ENCODE measurements at places on chromosomes 1 and 21.
A peak's percentile ranks its signal among the peaks of the same experiment; 100 is the strongest.

- peak; percentile 97 for DNase-seq
Observed at GRCh38 chr1:26771643-26772321, 16.0 kb upstream of the PIGV start.

DNA sequence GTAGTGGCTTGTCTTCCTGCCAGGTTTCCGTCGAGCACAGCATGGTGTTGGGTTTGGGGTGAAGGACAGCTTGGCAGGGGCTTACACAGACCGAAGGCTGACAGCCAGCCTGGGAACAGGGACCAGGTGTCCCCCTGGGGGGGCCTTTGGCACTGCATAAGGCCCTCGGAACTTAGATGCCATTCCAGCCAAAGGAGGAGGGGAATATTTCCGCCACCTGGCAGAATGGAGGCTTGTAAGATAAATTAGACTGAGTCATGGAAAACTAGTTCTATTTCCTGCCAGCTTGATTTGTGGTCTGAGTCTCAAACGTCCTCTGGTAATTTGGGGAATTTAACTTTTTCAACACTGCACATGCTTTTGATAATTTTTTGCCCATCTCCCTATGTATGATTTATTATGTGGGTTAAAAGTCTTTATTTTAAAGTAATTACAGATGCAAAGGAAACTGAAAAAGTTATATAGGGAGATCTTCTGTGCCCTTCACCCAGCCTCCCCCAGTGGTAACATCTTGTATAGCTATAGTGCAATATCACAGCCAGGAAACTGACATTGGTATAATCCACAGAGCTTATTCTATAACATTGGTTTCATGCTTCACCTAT is 11.5 kb upstream of the TMEM51 start:
- peak; percentile 28 for DNase-seq

GRCh38 chr1:25712299-25712970 is 87.6 kb upstream of the SELENON start:
- no peak for DNase-seq

GRCh38 chr1:232438476-232438875 is 191.5 kb downstream of the SIPA1L2 start:
- DNase-seq: no peak

GRCh38 chr1:160859166-160859565 is 3.5 kb downstream of the CD244 start:
- DNase-seq: no peak

- DNase-seq: no peak
Observed at GRCh38 chr1:160540859-160541233, 17.8 kb upstream of the SLAMF6 start.

- DNase-seq: peak; percentile 50
Observed at GRCh38 chr21:38159355-38159754, 97.4 kb upstream of the KCNJ15 start.

GRCh38 chr1:119308806-119309205 is 59.8 kb upstream of the HAO2 start:
- DNase-seq: no peak

GRCh38 chr1:3175486-3175885 is 106.5 kb downstream of the PRDM16 start:
- DNase-seq: no peak

DNA sequence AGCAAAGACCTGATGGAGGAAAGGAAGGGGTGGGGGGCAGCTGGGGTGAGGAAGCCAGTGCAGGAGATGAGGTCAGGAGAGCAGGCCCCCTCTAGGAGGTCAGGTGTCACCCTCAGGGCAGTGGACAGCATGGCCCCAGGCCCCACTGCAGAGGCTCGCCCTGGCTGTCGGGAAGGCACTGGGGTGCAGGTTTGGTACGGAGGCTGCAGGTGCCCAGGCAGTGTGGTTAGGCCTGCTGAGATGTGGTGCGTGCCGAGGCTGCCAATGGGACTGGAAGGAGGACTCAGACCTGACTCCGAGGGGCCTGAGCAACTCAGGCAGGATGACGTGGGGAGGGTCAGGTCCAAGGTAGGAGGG is 82.3 kb downstream of the PCBP3 start:
- DNase-seq: no peak

- no peak for DNase-seq
Observed at GRCh38 chr1:161096015-161096414, 2.1 kb upstream of the KLHDC9 start.

DNA sequence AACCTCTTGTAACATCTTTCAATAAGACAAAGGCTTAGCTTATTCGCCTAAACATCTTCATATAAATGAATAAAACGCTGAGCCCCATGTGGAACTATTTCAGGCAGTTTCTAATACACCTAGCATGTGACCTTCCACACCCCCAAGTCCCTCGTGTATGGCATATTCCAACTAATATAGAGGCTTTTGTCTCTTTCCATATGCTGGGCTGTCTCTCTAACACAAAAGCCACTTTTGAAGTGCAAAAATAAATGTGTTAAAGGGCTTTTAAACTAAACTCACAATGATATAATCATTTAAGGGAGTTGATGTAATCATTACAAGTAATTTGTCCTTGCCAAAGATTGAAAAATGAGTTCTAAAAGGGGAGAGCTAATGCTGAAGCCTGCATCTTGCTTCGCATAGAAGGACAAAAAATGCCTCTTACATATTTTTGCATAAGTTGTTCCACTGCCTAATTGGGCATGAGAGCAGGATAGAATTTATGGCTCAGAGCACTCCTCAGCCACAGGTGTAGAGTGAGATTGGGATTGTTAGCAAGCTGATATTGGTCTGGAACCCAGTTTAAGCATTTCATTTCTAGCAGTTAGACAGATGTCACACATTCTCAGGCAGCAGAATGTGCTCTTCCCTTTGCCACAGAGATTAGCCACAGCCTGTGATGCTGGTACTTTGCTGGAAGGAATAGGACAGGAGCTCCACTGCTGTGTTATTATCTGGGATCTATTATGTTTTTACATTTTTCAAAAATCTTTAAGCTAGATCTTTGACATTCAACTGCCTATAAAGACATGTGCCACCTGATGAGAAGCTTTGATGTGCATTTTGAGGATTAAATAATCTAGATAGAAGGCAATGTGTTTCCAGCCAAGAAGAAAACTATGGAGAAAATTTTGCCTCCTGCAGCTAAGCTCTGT is 1044.4 kb downstream of the ADGRL2 start:
- DNase-seq: no peak

GRCh38 chr1:85135392-85135798 is 65.4 kb downstream of the SYDE2 start:
- DNase-seq: peak; percentile 15

- no peak for DNase-seq
Observed at GRCh38 chr1:90711696-90712095, 5.4 kb downstream of the BARHL2 start.

DNA sequence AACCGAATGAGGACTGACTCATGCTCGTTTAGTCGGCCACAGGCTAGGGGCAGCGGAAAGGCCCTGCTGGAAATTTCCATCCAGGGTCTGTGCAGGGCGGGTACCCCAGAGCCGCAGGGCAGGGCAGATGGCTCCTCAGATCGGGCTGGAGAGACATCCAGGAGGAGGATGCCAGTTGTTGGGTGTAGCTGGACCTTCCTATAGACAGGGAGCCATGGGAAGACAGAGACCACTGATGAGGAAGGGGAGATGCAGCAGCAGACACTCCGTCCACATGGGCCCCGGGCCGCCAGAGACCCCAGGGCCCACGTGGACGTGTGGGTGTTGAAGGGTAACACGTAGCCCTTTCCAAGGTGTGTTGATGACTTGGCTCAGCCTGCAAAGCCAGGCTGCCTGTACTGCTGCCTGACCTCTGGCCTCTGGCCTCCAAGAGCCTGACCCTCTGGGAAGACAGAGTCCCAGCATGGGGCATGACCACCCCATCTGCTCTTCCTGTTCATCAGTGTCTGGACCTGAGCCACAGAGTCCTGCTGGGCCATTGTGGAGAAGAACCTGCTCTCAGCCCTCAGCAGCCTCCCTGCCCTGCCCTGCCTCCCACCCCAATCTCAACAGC is 4.8 kb downstream of the GNG4 start:
- DNase-seq: no peak

GRCh38 chr1:15287035-15287979 is 40.3 kb downstream of the FHAD1 start:
- DNase-seq: no peak

GRCh38 chr1:44108971-44109370 is 9.7 kb upstream of the KLF17 start:
- no peak for DNase-seq

DNA sequence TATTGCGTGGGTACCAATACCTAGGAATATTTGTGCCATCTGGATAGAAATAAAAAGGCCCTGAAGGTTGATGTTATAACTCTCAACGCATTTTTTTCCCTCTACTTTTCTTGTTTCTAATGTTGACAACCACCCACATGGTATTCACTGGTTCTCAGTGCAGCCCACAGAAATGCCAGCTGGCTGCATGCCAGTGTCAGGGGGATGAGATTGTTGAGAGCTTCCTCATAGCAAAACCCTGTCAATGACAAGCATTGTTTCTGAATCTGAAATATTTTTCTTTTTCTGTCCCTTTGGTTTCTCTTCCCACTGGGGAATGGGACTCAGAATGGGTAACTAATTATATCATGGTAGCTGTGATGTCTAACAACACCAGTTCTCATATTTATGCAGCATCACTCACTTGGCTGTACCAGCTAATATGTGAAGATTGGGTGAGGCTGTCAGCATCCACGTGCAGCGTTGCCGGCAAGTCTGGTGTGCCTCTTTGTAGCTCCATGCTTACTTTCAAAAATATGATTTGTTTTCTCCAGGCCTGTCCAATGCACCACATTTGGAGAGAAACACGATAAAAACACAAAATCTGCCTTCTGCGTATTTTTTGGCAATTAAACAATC is 284.6 kb downstream of the PTBP2 start:
- no peak for DNase-seq

GRCh38 chr21:44626673-44627143 is at the start of gene KRTAP10-9:
Gene KRTAP10-9 (plus strand): TSS chr21:44627093. CDS start chr21:44627172, 79 bp downstream.
- DNase-seq: no peak

DNA sequence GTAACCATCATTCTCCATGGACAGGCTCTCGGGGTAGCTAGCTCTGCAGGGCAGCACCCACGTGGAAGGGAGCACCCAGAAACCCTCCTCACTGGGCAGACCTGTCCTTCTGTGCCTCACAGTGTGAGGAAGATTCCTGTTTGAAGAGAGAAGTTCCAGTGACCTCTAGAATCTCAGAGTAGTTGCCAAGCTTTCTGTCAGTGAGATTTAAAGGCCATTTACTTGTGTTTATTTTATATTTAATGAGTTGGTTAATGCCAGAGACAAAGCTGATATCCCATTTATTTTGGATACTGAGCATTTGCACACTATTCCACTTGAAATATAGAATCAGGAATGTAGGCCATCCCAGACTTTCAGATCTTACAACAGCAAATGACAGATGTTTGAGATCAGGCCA is 28.7 kb downstream of the MTARC1 start:
- DNase-seq: no peak
